ENCODE measurements at places on chromosomes 16 and 17.

DNA sequence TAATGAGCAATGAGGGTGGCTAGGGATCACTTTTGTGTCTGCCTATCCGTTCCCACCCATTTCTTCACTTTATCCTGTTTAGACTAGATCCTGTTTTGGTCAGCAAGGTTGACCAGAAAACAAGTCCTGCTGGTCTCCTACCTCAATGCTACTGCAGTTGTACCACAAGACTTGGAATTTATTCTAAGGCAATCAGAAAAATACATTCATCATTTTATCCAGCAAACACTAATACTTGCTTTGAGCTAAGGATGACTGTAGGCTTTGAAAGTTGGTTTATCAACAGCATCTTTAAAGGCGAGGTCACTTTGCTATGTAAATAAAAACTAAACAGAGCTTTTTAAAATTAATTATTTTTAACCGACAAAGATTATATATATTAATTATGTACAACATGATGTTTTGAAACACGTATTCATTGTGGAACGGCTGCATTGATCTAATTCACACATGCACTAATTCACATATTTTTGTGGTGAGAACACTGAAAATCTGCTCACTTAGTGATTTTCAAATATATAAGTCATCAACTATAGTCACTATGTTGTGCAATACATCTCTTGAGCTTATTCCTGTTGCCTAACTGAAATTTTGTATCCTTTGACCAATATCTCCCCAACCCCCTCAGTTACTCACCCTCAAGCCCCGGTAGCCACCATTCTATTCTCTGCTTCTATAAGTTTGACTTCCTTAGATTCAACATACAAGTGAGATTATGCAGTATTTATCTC, 125.9 kb upstream of the HS3ST3A1 start:
- no peak for DNase-seq

DNA sequence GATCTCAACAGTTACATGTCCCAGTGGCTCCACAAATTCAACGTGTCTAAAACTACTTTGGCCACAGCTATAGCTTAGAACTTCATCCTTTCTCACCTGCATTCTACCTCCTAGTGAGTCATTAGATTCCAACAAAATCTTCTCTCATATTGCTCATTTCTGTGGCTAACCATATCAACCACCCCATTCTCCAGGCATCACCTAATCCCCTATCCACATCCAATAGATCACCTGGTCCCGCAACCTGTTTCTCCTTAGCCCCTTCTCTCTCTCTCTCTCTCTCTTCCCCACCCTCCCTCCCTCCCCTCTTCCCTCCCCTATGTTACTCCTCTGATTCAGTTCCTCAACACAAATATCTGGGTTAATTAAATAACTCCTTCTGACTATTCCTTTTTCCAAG, 64.6 kb downstream of the ANKFN1 start:
- no peak for DNase-seq

DNA sequence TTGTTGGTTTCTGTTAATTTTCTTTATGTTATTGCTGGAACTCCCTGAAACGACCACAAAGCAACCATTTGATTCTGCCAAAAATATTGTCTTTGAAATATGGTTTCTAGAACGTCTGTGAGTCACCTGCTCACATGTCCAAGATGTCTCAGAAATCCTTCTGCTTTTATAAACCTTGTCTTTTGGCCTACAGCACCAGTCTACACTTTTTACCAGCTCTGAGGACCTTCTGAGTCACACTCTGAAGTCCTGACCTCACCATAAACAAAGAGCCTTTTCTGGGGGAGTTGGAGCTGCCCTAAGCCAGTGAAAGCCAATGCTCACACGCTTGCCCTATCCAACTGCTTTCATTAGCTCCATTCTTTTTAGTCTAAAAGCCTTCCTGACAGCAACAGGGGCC, 55.5 kb downstream of the GRIN2A start:
- no peak for DNase-seq

DNA sequence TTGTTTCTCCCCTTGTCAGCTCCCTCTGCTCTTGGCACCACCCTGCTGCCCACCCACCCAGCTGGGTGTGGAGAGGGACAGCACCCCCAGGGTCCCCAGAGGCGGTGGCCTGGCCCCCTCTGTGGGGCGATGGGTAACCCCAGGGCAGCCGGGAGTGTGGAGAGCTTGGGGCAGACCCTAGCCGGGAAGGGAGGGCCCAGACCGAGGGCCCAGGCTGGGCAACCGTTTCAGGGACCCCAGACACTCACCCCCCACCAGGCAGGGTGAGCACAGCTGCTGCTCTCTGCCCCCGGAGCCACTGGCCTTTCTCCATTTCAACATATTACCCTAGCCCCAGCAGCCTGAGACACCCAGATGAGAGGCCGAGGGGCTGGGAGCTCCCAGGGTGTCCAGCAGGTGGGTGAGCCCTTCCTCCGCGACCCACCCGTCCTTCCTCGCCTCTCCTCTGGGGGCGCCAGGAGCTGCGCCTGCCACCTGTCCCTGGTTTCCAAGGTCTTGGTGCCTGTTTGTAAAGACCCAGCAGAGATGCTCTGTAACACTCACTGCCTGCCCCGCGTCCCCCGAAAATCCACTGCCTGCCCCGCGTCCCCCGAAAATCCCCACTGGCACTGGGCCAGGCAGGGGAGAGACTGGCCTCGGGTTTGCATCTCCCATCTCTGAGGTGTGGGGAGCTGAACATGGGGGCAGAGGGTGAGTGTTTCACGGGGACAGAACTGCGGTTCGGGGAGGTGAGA, 45.4 kb downstream of the BAHCC1 start:
- no peak for DNase-seq

- DNase-seq, result no peak
These were observed 48.7 kb downstream of the CCDC42 start for GRCh38 chr17:8695916-8696415.

GRCh38 chr16:69424935-69425784, 741 bp downstream of the CYB5B start:
- DNase-seq, result no peak

GRCh38 chr16:70493802-70494201, 29.6 kb downstream of the COG4 start:
- no peak for DNase-seq

DNA sequence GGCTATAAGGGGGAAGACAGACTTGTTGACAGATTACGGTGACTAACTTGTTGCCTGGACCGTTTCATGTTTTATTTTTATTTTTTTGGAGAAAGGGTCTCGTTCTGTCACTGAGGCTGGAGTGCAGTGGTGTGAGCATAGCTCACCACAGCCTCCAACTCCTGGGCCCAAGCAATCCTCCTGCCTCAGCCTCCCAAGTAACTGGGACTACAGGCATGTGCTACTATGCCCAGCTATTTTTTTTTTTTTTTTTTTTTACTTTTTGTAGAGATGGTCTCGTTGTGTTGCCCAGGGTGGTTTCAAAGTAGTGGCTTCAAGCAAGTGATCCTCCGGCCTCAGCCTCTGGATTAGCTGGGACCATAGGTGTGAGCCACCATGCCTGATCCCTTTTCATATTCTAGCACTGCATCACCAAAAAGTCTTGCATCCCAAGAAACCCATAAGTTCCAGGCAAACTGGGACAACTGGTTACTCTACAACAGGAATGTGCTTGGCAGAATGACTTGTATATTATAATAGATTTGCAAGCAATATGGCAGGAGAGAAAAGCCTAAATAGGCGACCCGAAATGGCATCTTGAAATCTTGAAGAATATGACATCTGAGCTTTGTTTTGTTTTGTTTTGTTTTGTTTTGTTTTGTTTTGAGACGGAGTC, 2.2 kb upstream of the WDR59 start:
- no peak for DNase-seq

GRCh38 chr16:71426880-71427615, 14.8 kb downstream of the TLE7 start:
- DNase-seq, result no peak

DNA sequence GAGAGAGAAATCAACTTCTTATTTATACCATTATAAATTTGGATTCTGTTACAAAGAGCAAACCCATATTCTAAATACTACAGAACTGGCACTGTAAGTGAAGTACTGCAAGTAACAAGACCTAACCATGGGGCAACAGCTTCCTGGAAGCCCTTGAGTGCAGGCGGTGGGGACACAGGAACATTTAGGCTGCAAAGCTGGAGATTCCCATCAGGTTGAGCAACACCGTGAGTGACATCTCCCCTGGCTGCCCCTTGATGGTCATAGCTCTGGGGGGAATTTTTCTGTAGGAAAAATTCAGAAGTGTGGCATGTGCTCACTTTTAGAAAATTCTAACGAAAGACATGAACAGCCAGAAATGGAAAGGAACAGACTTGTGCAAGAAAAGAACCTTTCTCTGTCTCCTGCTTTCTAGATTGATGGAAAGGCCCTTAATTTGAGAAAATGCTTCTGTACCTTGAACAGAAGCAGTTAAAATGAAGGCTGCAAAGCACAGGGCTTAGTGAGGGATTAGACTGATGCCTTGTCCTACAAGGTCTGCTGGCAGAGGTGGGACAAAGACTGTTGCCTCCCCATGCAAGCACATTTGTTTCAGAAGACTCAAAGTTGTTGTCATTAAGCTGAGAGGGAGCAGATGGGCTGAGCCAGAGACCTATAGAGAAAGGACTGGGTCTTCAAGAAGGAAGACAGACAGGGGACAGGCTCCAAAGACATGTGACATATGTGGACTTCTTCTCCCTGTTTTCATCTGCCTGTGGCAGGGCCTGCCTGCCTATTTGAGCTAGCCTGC, 380.8 kb downstream of the SLC39A11 start:
- DNase-seq, result no peak

GRCh38 chr17:56290101-56290801, 137.0 kb downstream of the ANKFN1 start:
- DNase-seq, result no peak

DNA sequence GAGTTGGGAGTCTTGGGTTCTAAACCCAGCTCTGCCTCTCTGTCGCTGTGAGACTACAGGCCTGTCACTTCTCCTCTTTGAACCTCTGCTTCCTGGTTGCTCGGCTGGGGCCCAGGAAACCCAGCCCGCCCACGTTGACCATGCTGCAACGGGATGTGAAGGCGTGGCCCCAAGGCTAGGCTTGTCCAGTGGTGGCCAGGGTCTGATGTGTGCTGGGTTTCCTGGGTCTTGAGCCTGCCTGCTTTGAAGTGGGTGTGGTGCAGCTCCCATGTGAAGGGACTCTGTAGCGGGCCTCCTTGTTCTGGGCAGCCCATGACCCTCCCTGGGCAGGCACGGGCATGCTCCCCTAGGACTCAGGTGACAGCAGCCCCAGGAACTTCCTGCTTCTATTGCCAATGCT, 82.3 kb downstream of the SDR42E1 start:
- DNase-seq, result no peak

- DNase-seq, result no peak
These were observed 205.8 kb downstream of the PRKCA start for GRCh38 chr17:66507982-66508760.

DNA sequence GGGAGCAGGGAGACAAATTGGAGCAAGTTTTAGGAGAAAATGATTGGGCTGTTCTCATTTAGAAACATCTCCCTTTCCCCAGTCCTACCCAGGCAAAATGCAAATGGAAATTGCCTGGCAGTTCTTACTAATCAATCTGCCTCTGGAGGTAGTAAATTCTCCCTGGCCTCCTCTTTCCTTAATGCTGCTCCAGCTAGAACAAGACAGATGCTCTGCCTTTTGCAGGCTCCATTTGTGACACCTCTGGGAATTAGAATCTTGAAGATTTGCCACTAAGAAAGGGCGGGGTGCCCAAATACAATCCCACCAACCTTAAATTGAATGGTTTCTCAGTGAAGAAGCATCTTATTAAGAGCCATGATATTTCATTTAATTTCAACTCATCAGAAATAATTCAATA, 377.7 kb upstream of the CDH11 start:
- no peak for DNase-seq

GRCh38 chr17:77695386-77695785, 263.1 kb upstream of the TNRC6C start:
- DNase-seq, result no peak

- DNase-seq, result no peak
These were observed 1.2 kb downstream of the SLC6A4 start for GRCh38 chr17:30234296-30234695.

- no peak for DNase-seq
These were observed 1.3 kb downstream of the METRN start for GRCh38 chr16:716200-716568.

DNA sequence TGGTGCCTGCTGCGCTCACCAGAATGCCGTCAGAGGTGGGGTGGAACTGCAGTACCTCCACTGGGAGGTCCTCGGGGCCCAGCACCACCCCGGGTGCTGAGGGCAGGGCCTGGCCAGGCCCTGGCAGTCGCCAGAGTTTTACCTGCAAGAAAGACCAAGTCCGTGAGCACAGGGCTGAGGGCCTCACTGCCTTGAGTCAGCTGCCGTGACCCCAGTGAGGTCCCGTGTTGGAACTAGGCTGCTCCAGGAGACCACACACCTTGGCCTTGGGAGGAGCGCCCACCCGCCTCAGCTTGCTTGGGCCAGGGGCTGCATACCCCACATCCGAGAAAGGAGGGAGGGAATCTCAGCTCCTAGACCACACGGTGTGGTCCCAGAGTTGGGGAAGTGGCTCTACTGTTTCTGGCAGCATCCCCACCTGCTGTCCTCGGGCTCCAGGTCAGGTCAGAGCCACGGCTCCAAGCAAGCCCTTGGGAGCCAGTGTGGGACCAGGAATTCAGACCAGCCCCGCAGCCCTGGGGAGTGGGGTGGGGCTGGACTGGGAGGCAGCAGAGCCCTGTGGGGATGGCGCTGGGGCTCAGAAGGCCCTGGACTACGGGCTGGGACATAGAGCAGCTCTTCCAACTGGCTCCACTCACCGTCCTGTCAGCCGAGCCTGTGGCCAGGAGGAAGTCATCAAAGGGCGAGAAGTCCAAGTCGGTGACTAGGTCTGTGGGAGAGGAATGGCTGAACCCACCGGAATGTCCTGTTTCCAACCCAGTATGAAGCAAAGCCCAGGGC, 8.7 kb downstream of the CORO7 start:
- no peak for DNase-seq

- DNase-seq, result no peak
These were observed 850 bp downstream of the PPM1E start for GRCh38 chr17:58756246-58757161.

DNA sequence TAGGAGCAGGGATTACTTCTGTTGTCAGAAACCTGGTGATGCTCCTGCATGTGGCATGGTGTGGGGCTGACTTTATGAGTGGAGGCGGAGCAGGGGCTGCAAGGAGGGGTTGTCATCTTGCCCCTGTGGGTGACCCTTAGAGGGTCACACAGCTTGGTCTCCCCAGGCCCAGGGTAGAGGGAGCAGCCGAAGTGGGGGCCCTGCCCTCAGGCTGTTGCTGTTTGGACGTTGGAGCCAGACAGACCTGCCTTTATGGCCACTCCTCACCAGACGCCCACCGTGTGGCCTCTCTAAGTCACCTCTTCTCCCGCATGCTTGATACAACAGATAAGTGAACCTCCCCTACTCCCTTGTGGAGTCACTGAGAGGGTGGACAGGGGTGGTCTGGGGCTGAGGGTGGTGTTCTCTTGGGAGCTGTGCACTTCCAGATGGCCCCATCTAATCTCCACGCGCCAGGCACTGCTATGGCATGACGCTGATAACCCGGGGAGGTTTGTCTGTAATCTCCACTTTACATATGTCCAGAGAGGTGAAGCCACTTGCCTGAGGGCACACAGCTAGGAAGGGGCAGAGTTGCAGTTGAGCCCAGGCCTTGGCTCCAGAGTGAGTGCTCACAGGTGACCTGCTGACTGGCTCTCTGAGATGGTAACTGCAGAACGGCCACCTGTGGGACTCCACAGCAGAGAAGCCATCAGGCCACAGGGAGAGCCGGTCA, 10.0 kb downstream of the MAP2K3 start:
- no peak for DNase-seq

All from stimulated activated CD4-positive, alpha-beta T cell treated with anti-CD3 and anti-CD28 coated beads, Interleukin-1b, Interleukin-23, amount 100 ng/mL, for 48 hours (primary cell).